Activated CD8-positive, alpha-beta memory T cell treated with anti-CD3 and anti-CD28 coated beads, Interleukin-2, amount 10 ng/mL, durations not matched to agents 7 days and 5 days (primary cell): ENCODE measurements at places on chromosomes 1 and 21. TPM values are rescaled to one million over a fixed set of nuclear protein-coding genes. Genes with fewer than 3 reads are reported as not detected.

DNA sequence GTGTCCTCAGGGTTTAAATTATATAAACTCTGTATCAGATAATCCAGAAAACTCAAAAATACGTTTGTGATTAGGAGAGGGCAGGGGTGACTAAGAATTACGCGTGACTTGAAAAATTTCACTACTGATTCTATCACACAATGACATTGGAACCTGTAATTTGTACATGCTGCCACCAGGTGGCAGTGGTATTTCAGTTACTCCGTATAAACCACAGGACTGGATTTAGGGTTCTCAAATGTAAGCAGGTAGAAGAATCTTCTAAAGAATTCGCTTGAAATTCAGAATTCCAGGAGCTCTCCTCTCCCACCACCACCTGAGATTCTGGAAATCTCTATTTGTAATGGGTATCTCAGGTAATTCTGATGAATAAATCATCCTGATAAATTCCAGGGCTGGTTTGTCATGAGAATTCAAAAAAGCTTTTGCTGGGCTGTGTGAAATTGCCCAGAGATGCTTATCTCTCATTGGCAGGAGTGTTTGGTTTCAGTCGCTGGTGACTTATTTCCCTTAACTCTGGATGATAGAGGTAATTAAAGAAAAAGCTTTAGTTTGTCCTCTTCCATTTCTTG, 1.7 kb upstream of the KRTAP7-1 start:
- peaks cover 8% of the 10 kb centered on the region for H3K27me3 ChIP-seq
- peak; percentile 49 for DNase-seq
- no peaks in the 10 kb centered on the region for H3K4me1 ChIP-seq
- H3K27ac ChIP-seq = no peak overlapping the region

GRCh38 chr1:12562955-12563576, 54.9 kb downstream of the DHRS3 start:
- no peaks in the 10 kb centered on the region for H3K4me1 ChIP-seq
- no peaks in the 10 kb centered on the region for H3K27me3 ChIP-seq
- no peak overlapping the region for H3K4me3 ChIP-seq
- no peak overlapping the region for H3K27ac ChIP-seq
- peaks cover 36% of the 10 kb centered on the region for H3K36me3 ChIP-seq

KRTAP24-1 gene
- total RNA-seq = not detected

DNA sequence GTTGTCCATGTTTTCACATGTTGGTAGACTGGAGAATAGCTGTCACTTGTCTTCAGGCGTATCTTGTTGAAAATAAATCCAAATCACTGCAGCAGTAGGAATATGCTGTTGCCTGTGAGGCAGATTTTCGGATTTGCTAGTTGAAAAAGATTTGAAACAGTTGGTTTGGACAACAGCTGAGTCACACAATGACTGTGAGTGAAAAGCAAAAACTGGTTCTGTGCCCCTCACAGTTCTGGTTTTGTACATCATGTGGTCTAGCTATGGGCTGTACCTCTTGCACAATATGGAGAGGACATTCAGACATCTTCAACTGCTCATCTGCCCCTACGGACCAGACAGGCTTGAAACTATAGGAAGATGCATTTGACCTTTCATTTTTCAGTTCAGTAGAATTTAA, 1.8 kb downstream of the ARF1 start:
- H3K4me3 ChIP-seq = peak overlapping the region; percentile 99
- H3K27me3 ChIP-seq = no peaks in the 10 kb centered on the region
- peaks cover 43% of the 10 kb centered on the region for H3K36me3 ChIP-seq
- no peak for DNase-seq

KLHDC8A gene
- total RNA-seq = not detected

TARDBP gene
- total RNA-seq = 184 TPM

DNA sequence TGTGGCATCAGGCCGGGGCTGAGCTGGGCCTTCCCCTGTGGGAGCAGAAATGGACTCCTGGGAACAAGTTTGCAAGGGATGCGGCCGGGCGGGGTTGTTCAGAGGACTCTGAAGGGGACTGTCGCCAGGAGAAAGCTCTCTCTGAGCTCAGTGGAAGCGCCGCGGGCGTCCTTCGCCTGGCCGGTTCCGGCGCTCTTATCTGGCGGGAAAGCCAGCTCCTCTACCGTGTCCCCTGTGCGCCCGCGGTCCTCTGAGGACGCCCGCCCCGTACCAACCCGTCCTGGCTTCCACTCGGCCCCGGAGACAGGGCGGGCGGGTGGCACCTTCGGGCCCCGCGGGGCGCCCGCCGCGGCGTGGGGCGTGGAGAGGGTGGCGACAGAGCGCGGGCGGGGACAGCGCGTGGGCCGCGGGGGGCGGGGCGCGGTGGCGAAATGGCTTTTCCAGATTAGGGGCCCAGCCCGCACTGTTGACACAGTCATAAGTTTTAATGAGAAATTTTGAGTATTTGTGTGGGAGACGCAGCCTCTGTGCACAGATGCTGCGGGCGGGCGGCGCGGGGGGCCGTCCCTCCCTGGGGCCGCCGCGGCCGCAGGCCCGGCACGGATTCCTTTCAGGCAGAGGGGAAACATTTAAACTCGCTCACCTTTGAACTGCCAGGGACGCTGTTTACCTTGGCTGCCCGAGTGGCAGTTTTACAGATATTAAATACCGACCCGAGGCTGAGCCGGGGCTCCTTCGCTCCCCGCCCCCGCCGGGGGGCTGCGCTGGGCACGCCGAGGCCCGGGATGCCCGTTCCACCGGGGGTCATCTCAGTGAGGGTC, 70.2 kb downstream of the FOXD2 start:
- no peak overlapping the region for H3K4me3 ChIP-seq
- H3K36me3 ChIP-seq = peaks cover 2% of the 10 kb centered on the region
- H3K4me1 ChIP-seq = peaks cover 2% of the 10 kb centered on the region
- H3K27ac ChIP-seq = no peak overlapping the region
- H3K27me3 ChIP-seq = peaks cover 72% of the 10 kb centered on the region
- DNase-seq = no peak

GRCh38 chr1:212269306-212269705, 15.9 kb upstream of the PPP2R5A start:
- peaks cover 20% of the 10 kb centered on the region for H3K27me3 ChIP-seq
- H3K4me3 ChIP-seq = no peak overlapping the region
- peaks cover 5% of the 10 kb centered on the region for H3K4me1 ChIP-seq

CACNA1S gene
- total RNA-seq = not detected

- no peak overlapping the region for H3K4me3 ChIP-seq
- peaks cover 6% of the 10 kb centered on the region for H3K4me1 ChIP-seq
- DNase-seq = no peak
- H3K27ac ChIP-seq = no peak overlapping the region
- H3K36me3 ChIP-seq = peaks cover 27% of the 10 kb centered on the region
Observed at GRCh38 chr1:39488793-39489566, 2.5 kb upstream of the BMP8A start.

GRCh38 chr1:90144820-90145219, 149.9 kb downstream of the ZNF326 start:
- H3K27ac ChIP-seq = no peak overlapping the region
- no peak overlapping the region for H3K4me3 ChIP-seq
- no peak for DNase-seq
- H3K36me3 ChIP-seq = no peaks in the 10 kb centered on the region
- peaks cover 2% of the 10 kb centered on the region for H3K27me3 ChIP-seq

TAS1R1 gene
- not detected for total RNA-seq

DNA sequence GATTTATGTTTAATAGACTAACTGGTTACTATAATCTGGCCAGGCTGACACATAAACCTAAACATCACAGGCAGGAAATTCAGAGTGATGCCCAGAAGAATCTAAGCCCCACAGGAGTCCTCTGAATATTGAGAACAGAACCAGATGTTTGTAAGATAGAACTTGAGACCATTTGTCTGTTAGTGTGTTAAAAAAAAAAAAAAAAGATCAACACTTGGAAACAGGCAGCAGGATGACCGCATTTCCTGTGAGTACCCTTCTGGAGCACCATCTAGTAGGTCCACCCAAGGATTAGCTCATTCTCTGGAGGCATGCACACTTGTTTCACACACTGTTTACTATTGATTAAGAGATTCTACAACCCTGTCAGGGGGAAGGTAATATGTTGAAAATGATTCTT, 111.4 kb upstream of the VANGL1 start:
- no peaks in the 10 kb centered on the region for H3K4me1 ChIP-seq
- no peak overlapping the region for H3K4me3 ChIP-seq
- DNase-seq = no peak
- peaks cover 3% of the 10 kb centered on the region for H3K27me3 ChIP-seq
- no peaks in the 10 kb centered on the region for H3K36me3 ChIP-seq

- no peak overlapping the region for H3K4me3 ChIP-seq
- H3K27ac ChIP-seq = no peak overlapping the region
- no peaks in the 10 kb centered on the region for H3K36me3 ChIP-seq
- DNase-seq = no peak
- peaks cover 8% of the 10 kb centered on the region for H3K27me3 ChIP-seq
Observed at GRCh38 chr1:181759481-181759880, 276.2 kb downstream of the CACNA1E start.

ARPC5 gene
- 216 TPM for total RNA-seq
